ENCODE measurements at places on chromosomes 3 and 15.

DNA sequence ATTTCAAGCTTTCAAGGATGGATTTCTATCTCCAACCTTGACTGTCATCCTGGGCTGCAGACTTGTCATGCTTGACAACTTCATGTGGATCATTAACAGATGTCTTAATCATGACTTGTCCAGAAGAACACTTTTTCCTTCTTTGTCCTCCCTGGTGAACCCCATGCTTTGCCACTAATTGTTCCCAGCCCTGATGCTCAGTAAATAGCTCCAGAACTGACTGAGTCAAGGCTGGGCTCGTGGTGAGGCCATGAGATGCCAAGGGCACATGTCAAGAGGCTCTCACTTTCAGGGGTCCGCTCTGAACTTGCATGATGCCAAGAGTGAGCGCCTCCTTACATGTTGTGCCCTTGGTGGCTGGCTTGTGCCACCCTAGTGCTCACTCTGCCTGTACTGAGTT, 48.9 kb upstream of the KY start:
- DNase-seq, result no peak

DNA sequence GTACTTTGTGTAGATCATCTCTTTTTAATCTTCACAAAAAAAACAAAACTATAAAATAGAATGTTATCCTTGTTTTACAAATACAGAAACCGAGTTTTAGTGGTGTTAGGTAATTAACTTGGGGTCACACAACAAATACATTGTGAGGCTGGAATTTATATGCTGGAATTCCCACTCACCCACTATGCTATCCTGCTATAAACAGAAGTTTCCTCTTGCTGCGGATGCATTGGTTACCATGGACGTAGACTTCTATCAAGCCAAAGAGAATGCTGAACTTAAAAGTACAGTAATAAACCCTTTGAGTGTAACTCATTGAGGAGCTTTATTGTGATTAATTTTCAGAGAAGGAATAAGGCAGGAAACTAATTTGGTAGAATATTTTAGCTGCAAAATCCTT, 9.2 kb downstream of the SNAP23 start:
- DNase-seq, result no peak

DNA sequence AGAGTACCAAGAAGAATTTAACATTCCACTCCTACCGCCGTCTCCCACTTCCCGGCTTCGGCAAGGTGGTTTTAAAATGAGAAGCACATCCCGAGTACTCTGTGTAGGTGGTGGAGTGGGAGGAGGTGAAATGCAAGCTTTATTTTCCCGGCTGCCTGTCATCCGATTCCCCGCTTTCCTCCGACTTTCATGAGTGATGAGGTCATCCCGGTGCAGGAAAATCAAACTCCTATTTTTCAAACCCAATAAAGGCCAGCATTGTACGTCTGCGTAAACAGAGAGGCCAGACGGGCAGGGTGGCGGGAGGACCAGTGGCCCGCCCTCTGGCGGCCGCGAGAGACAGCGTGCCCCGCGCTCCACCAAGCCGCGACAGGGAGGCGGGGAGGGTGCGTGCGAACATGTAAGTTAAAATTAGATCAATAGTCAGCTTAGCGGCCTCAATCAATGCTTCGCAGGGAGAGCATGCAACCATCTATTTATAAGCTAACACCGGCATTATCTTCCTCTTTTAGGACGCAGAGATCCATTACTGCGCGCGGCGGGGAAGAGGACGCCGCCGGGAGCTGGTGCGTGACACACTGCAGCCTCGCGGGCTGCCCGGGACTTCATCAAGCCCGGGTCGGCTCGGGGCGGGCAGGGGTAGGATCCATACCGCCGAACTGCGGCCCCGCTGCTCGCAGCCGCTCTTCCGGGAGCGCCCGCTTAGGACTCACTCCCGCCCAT, 163.3 kb downstream of the CD47 start:
- DNase-seq, result peak; percentile 64

DNA sequence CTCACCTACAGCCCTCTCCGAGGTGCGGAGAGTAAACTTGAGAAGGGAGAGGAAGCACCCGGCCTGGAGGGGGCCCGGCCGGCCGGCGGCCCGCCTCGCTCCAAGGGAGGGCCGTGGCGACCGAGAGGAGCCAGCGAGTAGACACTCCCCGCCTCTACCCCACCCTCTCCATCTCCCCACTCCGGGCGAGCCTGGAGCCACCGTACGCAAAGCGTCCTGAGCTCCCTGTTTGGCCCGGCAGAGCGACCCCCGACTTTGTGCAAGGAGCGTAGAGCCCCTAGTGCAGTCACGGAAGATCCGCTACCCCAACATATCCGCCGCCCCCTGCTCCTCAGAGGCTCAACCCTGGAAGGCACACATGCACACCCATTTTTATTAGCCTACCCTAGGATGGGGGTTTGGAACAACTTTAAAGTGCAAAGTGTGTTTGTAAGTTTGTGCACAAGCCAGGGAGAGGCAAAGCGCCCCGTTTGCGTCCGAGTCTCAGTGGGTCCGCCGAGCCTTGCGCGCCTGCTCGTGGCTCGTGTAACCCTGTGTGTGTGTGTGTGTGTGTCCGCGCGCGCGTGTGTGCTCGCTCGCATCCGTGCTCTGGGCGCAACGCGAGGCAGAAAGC, 508 bp upstream of the SMAD6 start:
- peak; percentile 20 for DNase-seq

GRCh38 chr3:188453431-188454384, 299.8 kb downstream of the LPP start:
- no peak for DNase-seq

GRCh38 chr3:107430996-107431245, 53.7 kb downstream of the CCDC54 start:
- no peak for DNase-seq

GRCh38 chr3:176757429-176757828, 439.9 kb downstream of the TBL1XR1 start:
- DNase-seq, result no peak

- DNase-seq, result no peak
These were observed 3.0 kb upstream of the TKT start for GRCh38 chr3:53258600-53259426.

DNA sequence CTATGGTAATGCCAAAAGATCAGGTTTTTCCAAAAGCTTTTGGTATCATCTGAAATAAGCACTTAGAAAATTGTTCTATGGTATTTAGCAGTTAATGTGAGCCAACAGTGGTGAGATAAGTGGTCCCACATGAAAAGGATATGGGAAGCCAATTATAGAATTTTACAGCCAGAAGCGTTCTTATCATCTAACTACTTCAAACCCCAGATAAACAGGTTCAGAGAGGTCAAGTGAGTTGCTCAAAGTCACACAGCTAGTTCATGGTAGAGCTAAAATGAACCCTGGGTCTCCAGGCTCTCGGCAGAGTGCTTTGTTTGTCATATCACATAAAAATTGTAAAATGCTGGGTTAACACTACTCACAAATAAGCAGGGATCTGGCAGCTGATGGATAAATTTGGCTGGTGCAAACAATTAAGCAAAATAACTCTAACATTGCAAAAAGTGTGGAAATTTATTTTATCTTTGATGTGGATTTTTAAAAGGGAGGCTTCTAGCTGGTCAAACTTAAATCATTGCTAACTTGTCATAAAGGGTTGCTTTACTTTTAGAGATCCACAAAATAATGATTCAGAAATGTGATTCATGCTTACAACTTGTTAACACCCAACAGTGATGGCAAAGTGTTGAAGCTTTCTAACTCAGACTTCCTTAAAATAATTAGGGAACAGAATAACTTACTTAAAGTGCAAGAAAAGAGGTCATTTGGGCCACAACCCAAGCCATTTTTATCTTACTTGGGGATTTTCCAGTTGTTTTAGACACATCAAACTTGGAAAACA, 202.8 kb upstream of the TBC1D5 start:
- peak; percentile 61 for DNase-seq

GRCh38 chr3:190346541-190346940, 24.3 kb upstream of the CLDN1 start:
- DNase-seq, result peak; percentile 48

DNA sequence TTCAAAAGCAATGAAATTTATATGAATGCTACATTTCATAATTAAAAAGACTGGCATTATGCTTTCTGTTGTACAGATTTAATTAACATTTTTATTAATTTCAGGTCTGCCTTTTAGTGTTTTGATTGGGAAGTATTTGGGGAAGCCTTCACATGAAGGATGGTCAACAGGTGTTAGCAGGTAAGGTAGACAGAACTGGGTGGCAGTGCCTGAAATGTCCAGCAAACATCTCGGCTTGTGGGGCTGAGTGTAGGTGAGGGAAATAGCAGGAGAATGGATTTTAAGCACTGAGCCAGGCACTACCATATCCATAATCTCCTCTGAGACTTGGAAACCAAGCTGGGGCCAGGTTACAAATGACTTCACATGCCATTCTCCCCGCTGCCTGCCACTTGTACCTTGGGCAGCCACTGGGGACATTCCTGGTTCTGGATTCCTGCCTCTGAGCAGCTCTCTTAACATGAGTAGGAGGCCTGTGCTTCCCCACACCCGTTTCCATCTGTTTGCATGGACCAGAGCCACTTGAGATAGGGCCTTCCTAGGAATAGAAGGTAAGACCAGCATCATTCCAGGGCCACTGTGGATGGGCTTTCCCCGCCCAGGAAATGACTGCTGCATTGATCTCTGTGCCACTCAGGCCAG, 125.9 kb upstream of the HES1 start:
- no peak for DNase-seq

DNA sequence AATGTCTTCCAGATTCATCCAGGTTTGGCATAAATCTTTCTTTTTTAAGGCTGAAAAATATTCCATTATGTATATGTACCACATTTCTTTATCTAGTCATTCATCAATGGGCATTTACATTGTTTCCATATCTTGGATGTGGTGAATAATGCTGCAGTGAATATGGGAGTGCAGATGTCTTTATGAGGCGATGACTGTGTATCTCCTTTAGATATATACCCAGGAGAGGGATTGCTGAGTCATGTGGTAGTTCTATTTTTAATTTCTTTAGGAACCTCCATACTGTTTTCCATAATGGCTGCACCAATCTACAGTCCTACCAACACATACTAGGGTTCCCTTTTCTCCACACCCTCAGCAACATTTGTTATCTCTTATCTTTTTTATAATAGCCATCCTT, 96.3 kb downstream of the LRRC28 start:
- peak; percentile 22 for DNase-seq

DNA sequence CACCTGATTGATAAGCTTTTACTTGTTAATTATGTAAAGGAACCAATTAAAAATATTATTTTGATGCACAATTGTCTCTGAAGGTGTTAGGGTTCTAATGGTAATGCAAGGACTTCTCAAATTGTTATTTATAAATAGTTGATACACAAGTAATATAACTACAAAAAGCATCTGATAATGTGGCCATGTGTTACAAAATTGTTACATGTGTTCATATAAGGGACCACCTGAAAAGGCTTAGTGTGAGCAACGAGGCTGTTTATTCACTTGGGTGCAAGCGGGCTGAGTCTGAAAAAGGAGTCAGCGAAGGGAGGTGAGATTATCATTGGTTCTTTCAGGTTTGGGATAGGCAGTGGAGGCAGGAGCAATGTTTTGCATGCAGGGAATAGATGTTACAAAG, 421.9 kb upstream of the CADM2 start:
- DNase-seq, result no peak

DNA sequence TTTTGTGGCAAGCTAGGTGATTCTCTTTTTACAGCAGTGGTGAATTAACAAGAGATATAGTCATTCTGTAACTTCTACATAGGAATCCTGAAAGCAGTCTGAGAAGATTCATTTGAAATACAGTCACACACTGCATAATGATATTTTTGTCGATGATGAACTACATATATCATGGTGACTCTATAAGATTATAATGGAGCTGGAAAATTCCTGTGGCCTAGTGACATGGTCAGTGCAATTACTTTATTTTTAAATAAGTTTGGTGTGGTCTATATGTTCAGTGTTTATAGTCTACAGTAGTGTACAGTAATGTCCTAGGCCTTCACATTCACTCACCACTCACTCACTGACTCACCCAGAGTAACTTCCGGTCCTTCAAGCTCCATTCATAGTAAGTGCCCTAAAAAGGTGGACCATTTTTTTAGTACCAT, 511.4 kb upstream of the MCTP2 start:
- DNase-seq, result peak; percentile 73

GRCh38 chr15:25862472-25863110, 536 bp downstream of the ATP10A start:
- DNase-seq, result peak; percentile 17

GRCh38 chr15:87523516-87523915, 733.0 kb downstream of the NTRK3 start:
- DNase-seq, result no peak

- no peak for DNase-seq
These were observed 198.8 kb downstream of the LSAMP start for GRCh38 chr3:116246406-116246980.

DNA sequence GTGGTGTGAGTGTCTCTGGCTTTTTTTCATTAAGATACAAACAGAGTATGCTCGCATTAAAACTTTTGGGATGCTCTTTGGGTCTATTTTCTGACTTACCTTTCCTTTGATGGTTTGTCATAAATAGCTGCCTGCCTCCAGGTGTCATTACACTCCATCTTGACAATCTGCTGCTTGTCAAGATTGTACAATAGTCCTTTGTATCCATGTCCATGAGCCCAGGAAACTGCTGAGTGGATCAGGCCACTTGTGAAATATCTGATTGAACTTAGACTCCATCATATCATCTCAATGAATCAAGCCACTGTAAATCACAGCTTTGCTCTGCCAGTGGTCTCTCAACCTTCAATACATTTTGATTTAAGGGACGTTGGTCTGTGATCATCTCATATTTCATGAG, 135.2 kb downstream of the ECT2 start:
- no peak for DNase-seq

GRCh38 chr3:33868309-33868708, 69.9 kb downstream of the PDCD6IP start:
- no peak for DNase-seq

- DNase-seq, result peak; percentile 8
These were observed 1.8 kb downstream of the SETD2 start for GRCh38 chr3:47161983-47162696.

GRCh38 chr3:168870892-168871291, 775.2 kb upstream of the GOLIM4 start:
- peak; percentile 76 for DNase-seq

- no peak for DNase-seq
These were observed 134.9 kb downstream of the MBNL1 start for GRCh38 chr3:152403632-152404066.

GRCh38 chr3:76869726-76870384, 170.0 kb upstream of the ROBO2 start:
- DNase-seq, result no peak

- peak; percentile 14 for DNase-seq
These were observed 97.5 kb downstream of the CFAP20DC start for GRCh38 chr3:58952128-58952917.

DNA sequence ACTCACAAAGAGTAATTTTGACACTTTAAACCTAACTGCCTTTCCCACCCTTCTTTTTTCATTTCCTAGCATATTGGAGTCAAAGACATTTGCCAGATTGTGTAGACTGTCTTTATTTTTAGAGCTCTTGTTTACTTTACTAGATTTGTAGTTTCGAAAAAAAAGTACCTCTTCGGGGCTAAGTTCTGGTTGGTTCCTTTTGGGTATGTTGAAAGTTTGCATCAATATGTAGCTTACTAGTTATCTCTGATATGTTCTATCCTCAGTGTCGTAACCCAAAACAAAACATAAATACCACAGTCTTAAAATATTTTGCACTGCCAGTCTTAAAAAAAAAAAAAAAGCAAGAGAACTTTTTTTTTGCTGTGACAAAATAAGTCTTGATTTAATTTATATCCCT, 52.2 kb downstream of the REC114 start:
- DNase-seq, result no peak

GRCh38 chr3:128089135-128089534, 34.5 kb downstream of the RUVBL1 start:
- DNase-seq, result no peak

GRCh38 chr3:8519156-8519555, 17.5 kb downstream of the LMCD1 start:
- DNase-seq, result no peak
